Motor neuron (in vitro differentiated cells): ENCODE measurements at places on chromosomes 3 and 15.
A peak's percentile ranks its signal among the peaks of the same experiment; 100 is the strongest.

DNA sequence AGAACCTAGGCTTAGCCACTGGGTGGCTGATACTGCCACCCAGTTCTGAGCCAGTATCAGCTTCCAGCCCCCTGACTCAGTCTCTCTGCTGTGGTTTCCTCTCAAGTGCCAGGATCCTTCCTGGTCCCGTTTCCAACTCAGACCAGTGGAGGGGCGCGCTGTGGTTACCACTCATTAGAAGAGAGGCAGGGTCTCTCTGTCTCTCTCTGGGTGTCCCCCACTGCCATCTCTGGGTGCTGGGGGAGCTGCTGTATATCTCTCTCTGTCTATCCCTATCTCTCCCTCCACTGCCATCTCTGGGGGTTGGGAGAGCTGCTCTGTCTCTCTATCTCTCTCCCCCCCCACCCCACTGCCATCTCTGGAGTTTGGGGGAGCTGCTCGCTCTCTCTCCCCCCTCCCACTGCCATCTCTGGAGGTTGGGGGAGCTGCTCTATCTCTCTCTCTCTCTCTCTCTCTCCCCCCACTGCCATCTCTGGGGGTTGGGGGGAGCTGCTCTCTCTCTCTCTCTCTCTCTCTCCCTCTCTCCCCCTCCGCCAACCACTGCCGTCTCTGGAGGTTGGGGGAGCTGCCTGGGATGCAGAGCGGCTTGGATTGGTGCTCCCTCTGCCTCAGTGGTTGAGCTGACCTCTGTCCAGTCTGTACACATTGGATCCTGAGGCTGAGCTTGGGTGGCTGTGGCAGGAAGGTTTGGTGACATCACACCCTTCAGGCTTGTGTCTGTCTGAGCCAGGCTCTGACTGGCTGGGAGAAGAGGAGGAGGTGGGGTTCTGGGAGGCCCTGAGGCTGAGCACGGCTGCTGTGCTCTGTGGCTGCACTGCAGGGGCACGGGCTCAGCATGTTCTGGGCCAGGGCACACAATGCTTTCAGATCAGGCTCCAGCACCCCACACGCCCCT lies 98.9 kb downstream of the APBA2 start:
- peak; percentile 98 for ATAC-seq

DNA sequence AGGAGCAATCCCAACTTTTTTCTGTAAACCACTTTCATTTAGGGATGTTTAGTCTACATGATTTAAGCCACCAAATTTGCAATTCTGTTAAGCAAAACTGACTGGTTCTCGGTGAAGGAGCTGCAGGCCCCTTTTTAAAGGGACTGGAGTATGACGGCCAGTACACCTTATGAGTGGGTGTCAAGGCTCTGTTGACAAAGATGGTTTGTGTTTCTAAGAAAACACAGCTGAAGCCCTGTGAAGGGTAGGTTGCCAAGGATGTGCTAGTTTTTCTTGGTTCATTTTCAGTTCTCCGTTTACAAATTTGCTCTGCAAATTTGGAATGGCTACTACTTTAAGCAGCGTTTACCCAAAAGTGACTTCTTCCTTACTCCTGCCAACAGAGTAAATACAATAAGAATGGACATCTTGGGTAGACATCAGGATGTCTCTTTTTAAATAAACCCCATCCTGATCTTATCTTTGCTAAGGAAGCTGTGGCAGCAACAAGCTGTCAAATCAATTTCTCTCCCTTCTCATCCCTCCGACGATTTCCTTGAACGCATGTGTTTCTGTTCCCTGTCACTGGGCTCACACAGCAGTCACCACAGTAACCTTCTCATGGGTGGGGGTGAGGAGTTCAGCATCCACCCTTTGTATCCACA lies 58.2 kb upstream of the CMTM8 start:
- no peak for ATAC-seq

DNA sequence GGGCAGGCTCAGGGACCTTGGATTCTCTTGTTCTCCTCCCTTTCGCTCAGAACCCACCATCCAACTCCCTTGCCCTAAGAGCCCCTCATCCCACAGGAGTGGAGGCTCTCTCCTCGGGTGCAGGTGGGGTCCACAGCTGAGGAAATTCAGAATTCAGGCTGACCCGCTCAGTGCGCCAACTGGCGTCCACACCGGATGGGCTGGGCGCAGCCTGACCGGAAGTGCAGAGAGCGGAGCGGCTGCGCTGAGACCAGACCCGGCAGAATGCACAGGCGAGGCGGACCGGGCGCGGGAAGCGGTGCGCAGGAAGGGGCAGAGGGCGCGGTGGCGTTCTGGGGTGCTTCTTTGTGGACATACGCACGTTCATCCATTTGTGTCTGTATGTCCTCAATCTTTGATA lies 210.4 kb upstream of the NDN start:
- no peak for ATAC-seq

GRCh38 chr15:69792823-69793222 lies 304.9 kb downstream of the TLE3 start:
- ATAC-seq = no peak

- ATAC-seq = no peak
These were observed 324.1 kb downstream of the SQOR start for GRCh38 chr15:45958924-45959323.

DNA sequence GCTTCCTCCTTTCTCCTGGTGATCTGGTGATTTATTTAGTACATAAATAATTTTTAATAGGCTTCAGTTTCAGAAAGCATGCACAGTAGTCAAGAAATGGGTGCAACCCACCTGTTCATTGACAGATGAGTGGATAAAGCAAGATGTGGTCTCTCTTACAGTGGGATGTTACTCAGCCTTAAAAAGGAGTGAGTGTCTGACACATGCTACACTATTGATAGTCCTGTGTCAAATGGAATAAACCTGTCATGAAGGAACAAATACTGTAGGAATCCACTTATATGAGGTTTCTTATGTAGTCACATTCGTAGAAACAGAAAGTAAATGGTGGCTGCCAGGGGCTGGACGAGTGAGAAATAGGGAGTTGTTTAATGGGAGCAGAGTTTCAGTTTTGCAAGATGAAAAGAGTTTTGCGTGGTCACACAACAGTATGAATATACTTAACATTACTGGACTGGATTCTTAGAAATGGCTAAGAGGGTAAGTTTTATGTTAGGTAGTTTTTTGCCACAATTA lies 56.0 kb upstream of the PPARG start:
- no peak for ATAC-seq

GRCh38 chr3:36846406-36846805 lies 82.1 kb upstream of the DCLK3 start:
- ATAC-seq = no peak

GRCh38 chr3:55476515-55476914 lies 10.6 kb downstream of the WNT5A start:
- ATAC-seq = no peak
